Cardiac fibroblast (primary cell): ENCODE measurements at places on chromosomes 13 and 19.

DNA sequence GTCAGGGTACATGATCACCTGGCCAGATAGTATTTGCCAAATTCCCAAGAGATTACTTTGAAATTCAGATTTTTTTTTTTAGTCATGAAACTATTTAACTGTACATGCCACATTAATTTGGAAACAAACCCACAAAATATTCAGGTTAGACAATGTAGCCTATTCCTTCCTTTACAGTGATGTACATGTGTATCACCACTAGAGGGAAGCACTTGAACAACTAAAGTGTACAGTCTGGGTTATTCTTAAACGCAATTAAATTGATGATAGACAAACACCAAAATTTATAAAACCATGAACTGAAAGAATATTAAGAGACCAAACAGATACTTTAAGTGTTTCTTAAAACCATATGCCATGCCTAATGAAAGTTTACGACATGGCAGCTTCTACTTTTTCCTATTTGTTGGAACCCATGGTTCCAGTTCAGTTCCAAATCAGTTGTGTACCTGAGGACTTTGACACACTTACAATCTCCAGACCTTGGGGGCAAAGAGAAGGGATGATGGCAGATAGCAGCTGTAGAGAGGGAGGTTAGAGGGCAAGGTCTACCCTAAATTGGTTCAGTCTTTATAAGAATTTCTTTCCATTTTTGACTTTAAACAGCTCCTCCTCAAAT lies 52.8 kb downstream of the TNFSF13B start:
- peak; percentile 67 for DNase-seq

DNA sequence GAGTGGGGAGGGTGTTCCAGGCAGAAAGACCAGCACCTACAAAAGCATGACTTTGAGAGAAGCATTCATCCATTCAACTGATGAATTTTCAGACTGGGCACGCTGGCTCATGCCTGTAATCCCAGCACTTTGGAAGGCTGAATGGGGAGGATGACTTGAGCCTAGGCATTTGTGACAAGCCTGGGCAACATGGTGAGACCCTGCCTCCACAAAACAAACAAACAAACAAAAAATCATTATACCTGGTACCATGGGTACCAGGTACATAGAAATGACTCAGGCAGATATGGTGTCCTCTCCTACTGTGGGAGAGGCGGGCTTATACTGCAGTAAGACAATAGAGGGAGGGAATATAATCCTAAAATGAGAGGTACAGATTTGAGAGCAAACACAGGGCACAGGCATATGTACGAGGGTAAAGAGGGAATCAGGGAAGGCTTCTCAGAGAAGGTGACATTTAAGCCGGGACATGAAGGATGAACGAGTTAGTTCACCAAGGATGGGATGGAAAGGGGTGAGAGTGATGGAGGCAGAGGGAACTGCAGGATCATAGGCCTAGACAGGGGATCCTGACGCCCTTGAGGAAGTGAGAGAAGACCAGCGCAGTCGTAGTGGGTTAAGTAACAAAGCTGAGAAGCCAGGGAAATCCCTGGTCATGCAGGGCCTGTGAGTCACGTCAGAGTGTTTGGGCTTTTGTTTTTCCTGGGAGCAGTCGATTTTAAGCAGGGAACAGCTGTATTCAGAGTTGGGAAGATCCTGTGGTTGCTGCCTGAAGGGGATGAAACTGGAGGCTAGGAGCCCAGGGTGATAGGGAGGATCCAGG lies 2.9 kb downstream of the CYP2S1 start:
- peak; percentile 61 for DNase-seq

- no peak for DNase-seq
These were observed 552 bp downstream of the PLK5 start for GRCh38 chr19:1524287-1524971.

DNA sequence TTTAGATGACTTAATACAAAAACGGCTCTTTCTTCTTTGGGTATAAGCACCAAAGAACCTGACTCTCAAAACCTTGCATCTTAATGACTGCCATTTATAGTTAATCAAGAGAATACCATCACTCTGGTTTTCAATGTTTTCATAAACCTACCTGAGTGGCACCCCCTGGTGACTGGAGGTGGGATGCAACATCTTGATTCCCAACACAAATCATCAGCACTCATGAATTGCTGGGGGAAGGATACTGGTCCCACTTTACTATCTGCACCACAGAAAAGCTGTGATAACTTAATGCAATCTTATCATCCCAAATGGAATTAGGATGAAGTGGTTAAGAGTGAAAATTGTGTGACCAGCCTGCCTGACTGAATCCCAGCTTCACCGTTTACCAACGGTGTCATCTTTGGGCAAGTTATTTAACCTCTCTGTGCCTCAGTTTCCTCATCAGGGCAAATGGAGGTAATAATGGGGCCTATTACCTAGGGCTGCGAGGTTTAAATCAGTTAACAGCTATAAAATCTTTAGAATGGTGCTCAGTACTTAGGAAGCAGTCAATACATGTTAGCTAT lies 366.4 kb downstream of the KLF12 start:
- DNase-seq = no peak

DNA sequence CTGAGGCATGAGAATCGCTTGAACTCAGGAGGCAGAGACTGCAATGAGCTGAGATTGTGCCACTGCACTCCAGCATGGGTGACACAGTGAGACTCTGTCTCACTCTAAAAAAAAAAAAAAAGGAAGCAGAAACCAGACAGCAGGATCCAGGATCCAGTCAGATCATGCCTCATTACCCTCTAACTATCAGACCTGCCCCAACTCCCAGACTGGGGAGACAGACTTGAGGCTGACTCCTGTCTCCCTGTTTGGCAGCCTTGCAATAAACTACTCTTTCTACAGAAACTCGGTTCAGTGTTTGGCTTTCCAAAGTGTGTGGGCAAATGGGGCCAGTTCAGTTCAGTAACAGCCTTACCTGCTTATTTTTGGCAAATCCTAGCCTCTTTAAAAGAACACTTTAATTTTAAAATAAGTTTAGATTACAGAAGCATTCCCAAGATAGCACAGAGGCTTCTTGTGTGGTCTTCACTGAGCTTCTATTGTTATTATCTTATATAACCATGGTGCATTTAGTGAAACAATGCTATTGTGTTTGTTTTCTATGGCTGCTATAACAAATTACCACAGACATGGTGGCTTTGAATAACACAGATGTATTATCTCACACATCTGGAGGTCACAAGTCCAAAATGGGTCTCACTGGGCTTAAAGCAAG lies 18.5 kb downstream of the RASL11A start:
- DNase-seq = no peak

DNA sequence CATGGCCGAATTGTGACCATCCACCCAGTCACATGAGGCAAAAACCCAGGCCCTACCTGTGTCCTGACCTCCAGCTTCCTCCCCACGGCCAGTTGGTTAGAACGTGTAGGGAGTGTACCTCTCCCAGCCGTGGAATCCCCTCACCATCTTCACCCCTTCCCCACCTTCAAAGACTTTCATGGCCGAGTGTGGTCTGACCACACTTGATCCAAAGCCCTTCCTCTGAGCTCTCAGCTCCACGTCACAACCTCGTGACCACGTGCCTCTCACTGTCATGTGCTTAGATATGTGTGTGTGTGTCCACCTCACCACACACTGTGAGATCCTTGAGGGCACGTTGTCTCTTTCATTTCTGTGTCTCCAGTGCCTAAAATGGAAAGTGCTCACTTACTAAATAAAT lies 48.6 kb upstream of the UBE2L5 start:
- no peak for DNase-seq

DNA sequence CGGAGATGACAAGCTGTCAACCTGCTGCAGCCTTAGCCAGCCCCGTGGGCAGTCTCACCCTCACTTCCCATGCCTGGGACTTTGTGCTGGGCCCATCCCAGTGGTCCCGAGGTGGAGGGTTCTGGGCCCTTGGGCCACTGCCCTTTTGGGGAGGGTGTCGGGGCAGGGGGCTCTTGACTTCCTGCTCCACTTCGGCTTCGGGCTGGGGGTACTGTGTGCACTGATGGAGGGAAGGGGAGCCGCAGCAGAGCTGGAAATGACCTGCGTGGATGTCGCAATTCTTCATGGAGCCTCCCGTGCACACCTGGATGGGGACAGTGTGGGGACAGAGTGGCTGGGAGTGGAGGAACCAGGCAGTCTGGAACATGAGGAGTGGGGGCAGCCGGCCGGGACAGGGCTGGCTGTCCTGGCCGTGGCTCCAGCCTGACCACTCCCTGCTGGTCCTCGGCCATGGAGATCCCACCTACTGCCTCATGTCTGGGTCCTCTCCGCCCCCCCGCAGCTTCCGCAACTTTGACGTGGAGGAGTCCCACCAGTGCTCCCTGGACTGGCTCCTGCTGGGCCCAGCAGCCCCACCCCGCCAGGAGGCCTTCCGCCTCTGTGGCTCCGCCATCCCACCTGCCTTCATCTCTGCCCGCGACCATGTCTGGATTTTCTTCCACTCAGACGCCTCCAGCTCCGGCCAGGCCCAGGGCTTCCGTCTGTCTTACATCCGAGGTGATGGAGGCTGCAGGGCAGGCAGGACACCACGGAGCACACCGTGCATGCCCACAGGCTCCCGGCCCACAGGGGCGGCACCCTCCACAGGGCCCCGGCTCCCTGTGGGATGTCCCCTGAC lies 10.2 kb downstream of the LRP3 start:
- no peak for DNase-seq

DNA sequence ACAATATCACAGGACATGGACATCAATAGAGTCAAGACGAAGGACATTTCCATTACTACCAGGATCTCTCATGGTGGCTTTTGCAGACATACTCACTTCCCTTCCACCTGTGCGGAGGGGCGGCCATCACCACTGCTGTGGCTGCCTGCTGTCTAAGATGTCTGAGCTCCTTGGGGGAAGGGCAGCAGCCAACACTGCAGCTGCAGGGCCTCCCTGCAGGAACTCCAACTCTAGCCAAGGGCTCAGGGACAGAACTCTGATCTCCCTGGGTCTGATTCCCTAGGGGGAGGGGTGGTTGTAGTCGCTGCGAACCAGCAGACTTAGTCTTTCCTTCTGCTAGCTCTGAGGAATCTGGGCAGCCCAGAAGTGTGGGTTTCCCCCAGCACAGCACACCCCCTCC lies 78.9 kb upstream of the ANKRD10 start:
- no peak for DNase-seq

- no peak for DNase-seq
These were observed 274.5 kb upstream of the NBEA start for GRCh38 chr13:34667286-34668218.

- DNase-seq = no peak
These were observed 8.2 kb downstream of the ZNF439 start for GRCh38 chr19:11856596-11857250.

DNA sequence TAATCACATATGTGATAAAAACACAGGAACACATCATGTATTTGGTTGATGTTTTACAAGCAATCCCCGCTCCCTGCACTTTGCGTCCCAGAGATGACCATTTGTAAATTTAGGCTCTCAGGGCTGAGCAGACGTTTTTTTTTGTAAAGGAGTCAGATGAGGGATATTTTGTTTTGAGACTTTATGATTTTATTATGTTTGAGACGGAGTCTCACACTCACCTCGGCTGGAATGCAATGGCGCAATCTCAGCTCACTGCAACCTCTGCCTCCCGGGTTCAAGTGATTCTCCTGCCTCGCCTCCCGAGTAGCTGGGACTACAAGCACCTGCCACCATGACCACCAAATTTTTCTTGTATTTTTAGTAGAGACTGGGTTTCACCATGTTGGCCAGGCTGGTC lies 1.4 kb downstream of the TLE6 start:
- DNase-seq = peak; percentile 24
